ENCODE measurements at places on chromosomes 2 and 18.

DNA sequence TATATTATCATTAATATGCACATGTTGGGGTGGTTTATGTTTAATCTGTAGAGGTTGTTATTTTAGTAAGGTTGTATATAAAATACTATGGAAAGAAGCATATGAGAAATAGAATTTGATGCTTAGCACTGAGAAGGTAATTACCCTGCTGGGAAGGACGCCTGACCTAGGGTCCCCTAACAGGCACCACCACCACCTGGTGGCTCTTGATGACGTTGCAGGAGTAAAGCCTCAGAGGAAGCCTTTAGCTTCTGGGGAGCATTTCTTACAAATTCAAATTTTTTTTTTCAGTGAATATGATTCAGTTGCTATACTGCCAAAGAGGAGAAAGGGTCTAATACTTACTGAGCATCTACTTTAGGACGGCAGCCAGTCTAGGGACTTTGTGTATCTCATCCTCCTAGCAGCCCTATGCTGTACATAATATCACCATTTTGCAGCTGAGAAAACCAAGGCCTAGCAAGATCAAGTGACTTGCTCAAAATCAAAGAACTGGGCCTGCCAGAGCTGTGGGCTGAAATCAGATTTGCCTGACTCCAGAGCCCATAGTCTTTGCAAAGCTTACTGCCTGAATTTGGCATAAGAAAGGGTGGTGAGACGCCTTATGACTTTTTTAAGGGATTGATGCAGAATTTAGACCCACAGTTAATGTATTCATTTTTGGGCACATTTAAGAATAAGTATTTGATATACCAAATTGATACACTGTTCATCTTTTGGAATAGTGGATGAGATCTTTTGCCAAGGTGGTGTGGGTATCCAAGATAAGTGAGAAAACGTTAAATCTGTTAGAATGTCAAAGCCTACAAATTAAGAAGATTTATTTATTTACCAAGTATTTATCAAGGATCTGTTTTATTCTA, 78.8 kb upstream of the GAREM1 start:
- peak; percentile 10 for DNase-seq

DNA sequence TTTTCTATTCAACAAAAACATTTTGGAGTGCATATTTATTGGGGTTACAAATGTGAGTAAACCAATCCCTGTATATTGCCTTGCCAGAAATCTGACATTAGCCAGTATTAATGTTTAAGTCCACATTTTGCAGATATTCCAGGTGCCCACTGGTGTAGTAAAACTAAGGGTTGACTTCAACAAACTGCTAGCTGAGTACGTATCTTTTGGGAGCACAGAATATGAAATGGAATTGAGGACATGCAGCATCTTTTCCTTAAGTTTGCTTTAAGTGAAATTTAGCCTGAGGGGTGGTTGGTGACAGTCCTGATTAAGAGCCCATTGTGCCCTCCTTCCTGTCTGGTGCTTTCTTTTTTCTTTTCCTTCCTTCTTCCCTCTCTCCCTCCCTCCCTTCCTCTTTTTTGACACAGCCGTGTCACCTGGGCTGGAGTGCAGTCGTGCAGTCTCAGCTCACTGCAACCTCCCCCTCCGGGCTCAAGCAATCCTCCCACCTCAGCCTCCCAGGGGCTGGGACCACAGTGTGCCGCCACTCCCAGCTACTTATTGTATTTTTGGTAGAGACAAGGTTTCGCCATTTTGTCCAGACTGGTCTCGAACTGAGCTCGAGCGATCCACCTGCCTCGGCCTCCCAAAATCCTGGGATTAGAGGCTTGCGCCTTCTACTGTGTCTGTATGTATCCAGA, 1.6 kb downstream of the NUP35 start:
- DNase-seq: no peak

DNA sequence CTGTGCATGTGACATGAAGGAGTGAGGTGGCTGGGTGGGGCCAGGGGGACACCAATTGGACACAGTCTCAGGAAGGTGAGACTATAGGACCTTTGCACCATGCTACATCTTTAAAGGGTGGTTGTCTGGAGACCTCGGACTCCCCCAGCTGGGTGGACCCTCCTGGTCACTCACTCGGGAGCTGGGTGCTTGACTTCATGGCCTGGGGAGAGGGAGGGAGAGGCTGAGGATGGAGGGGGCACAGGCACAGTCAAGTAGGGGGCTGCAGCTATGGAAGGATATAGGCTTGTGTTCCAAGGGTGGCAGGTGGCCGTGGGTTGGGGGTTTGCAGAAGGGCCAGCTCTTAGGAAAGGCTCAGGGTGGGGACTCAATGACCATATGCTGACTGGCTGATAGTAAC, 7.1 kb upstream of the CELF4 start:
- DNase-seq: no peak

DNA sequence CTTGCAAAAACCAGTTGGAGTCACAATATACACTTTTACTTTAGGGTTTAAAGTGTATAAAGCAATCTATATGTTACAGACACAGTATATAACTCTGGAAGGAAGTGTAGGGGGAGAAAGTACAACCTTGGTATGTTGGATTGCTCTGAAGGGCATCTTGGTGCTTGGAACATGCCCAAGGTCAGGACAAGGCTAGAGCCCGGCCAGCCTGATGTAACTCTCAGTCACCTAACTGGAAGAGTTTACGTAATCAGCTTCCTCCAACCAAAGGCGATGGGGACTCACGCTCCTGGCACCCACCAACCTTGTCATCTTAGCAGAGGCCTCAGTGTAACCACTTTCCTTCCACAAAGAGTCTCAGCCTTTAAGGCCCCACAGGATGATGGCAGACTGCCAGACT, 181.1 kb upstream of the ACAA2 start:
- no peak for DNase-seq

GRCh38 chr2:23636426-23636825, 251.4 kb downstream of the KLHL29 start:
- DNase-seq: no peak

Data from SK-N-MC (cell line).